Left lung (tissue), 14 donors: ENCODE measurements at places on chromosomes 1 and 21.

- peak; percentile 24 for DNase-seq
Observed at GRCh38 chr1:39255222-39255621, 50.7 kb downstream of the MACF1 start.

- peak; percentile 91 for DNase-seq
Observed at GRCh38 chr21:45294509-45295291, 7.0 kb upstream of the POFUT2 start.

GRCh38 chr1:33420870-33421775 lies 9.8 kb downstream of the PHC2 start:
- DNase-seq = no peak

DNA sequence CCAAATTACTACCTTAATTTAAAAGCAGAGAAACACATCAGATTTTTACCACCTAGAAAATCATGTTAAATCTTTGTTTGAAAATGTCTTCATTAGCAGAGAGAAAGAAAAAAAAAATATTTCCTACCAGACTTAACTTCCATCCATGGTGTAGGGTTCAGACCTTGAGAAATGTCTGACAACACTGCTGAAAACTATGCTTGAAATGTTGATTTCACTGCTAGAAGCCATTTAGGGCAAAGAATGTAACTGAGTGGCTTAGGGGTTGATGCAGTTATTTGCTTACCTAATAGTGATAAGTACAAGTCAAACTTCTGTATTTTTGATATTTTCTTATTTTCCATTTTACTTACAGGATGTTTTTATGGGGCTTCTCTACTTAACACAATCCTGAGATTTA lies 495.6 kb upstream of the NEGR1 start:
- DNase-seq = no peak

- DNase-seq = peak; percentile 70
Observed at GRCh38 chr1:112674986-112675727, 698 bp downstream of the MOV10 start.

GRCh38 chr1:47679301-47679791 lies 241.5 kb downstream of the FOXD2 start:
- no peak for DNase-seq

GRCh38 chr1:46492871-46493270 lies 3.2 kb downstream of the DMBX1 start:
- DNase-seq = no peak

GRCh38 chr1:183567584-183567983 lies 22.7 kb downstream of the NCF2 start:
- DNase-seq = peak; percentile 91

DNA sequence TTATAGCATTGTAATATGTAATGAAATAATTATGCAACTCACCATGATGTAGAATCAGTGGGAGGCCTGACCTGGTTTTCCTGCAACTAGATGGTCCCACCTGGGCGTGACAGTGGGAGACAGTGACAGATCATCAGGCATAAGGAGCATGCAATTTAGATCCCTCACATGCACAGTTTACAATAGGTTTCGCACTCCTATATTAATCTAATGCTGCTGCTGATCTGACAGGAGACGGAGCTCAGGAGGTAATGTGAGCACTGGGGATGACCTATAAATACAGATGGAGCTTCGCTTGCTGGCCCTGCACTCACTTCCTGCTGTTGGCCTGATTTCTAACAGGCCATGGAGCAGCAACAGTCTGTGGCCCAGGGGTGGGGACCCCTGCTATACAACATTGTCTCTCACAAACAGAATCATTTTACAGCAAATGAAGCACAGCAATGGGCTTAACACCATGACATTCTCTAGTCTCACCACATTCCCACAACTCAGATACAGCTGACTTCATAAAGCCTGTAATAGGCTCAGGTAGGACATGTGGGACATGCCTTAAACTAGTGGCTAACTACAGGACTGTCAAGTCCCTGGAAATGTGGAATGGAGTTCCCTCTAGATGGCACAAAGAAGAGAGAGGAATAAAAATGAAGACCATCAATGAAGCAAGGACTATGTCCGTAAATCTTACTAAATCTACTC lies 40.7 kb upstream of the SLC5A9 start:
- DNase-seq = no peak

GRCh38 chr1:4108331-4108730 lies 208.3 kb upstream of the C1orf174 start:
- no peak for DNase-seq

- DNase-seq = no peak
Observed at GRCh38 chr1:100543640-100544039, 5.7 kb downstream of the GPR88 start.

- DNase-seq = no peak
Observed at GRCh38 chr1:91507328-91507727, 6.7 kb downstream of the CDC7 start.

DNA sequence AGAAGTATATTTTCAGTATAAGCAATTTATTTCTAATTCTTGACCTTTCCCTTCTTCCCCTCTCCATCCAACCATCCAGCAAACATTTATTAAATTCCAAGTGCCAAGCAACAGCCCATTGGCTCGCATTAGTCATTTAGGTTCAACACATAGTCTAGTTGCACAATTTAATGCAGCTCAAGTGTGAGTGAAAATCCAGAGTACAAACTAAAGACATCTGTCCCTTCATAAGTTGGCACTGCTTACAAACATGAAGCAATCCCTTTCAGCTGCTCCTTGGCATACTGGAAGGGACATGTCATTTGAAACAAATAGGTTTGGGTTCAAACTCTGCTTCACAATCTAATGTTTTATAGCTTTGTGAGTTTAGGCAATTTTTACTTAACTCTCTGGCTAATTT lies 10.7 kb downstream of the CASQ2 start:
- no peak for DNase-seq

DNA sequence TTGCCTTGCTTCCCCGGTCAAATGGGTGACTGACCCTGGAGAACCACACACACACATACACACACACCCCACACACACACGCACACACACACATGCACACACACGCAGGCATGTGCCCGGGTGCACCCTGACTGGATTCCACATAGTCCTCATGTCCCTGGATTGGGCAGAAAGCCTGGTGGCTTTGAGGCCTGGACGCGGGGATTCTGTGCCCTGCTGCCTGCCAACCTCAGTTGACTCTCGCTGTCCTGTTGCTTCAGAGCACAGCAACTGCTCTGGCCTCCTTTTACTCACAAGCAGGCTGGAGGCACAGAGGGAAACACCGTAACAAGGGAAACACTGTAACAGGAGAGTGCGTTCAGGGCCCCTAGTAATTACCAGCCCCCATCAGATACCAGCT lies 6.4 kb downstream of the RORC start:
- no peak for DNase-seq

- DNase-seq = no peak
Observed at GRCh38 chr1:20662110-20662475, 924 bp upstream of the DDOST start.

- peak; percentile 82 for DNase-seq
Observed at GRCh38 chr1:61337981-61338848, 255.9 kb downstream of the NFIA start.

DNA sequence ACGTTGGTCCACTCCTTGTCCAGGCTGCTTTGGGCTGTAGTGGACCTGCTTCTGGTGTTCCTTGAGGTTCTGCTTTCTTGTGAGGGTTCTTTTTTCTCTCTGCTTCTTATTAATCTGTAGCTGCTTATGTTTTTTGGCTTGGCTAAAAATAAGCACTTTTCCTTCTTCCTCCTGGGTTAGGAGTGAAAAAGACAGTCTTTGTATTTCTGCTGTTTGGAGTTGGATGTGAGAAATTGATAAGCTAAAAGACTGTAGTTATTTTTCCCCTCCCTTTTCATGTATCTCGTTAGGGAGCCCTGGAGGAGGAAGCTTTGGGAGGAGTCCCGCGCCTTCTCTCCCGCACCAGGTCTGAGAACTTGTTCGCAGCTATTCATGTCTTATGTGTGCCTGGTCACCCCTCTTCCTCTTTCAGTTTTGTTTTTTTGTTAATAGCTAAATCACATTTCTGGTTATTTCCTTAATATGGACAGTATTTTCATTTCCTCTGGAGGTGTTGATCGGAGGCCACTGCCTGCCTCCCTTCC lies 79.0 kb downstream of the GALNT2 start:
- no peak for DNase-seq

DNA sequence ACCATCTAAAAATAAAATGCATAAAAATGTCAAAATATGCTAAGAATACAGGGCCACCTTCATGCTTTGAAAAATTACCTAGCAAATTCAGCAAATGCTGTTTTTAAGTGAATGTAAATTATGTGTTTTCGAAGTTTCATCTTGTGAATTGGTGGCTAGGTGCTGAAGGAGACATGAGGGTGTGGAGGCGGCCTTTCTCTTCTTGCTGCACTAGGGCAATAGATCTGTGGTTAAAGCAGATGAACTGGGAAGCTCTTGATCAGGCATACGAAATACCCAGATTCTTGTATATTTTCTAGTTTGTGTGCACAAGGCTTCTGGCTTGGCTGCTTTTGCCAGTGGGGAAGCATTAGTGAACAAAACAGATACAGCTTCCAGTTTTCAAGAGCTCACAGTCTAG lies 224.5 kb downstream of the ST6GALNAC3 start:
- DNase-seq = no peak

DNA sequence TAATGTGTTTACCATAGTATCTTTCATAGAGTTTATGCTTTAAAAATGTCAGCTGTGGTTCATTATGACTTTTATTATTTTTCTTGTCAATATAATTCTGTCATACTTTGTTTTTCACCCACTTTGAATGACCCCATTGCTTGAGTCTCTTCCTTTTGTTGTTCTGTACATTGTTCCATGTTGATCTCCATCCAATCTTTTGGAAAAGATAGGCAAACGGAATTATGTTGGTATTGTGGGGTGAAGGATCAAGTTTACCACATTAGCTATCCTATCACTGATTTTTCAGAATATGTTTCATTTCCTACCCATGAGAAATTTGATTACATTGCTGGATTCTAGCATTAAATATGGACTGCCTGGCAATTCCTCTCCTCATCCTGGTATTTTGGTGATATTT lies 196.6 kb downstream of the NFIA start:
- DNase-seq = no peak

DNA sequence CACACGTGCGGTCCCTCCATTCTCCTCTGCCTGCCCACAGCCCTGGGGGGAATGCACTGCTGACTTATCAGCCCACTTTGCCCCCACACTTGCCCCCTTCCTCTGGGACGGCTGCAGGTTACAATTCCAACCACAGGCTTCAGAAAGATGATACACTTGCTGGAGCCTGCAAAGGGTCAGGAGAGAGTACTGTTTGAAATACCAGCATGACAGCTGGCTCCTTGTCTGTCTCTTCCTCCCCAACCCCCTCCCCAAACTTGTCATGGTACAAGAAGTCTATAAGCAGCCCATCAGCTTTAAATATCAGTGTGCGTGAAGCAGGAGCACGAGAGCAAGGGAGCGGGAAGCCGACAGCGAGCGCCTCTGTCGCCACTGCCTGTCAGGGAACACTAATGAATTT lies 62.4 kb downstream of the ERI3 start:
- DNase-seq = no peak

- no peak for DNase-seq
Observed at GRCh38 chr1:116330846-116331245, 42.2 kb upstream of the ATP1A1 start.

GRCh38 chr1:71154429-71154828 lies 73.6 kb upstream of the ZRANB2 start:
- no peak for DNase-seq

DNA sequence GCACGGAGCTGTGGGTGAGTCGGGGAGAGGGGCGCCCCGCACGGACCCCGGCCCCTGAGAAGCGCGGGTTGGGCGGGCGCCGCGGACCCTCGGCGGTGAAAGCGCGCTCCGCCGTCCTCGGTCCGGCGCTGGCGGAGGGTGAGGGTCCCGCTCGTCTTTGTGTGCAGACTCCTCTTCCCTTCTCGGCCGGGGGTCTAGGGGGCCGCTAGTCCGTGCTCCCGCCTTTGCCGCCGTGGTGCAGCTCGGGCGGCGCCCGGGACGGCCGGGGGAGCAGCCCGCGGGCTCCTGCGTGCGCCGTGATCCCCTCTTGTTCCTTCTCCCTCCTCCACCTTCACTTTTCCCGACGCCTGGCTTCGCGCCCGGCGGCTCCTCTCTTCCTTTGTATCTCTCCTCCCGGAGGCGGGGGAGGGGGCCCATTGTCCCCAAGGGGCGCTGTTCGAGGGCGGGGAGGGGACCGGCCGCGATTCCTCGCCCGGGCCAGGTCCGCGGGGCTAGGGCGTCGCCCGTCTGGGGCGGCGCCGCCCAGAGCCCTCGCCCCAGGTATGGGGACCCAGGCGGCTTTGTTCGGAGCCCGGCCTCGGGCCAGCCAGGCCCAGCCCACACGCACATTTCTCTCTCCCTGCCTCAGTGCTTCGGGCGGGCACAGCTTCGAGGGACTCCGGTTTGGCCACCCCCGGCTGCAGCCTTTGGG lies 519 bp downstream of the FNBP1L start:
- peak; percentile 46 for DNase-seq

- no peak for DNase-seq
Observed at GRCh38 chr1:184039126-184039525, 1.6 kb upstream of the COLGALT2 start.

- no peak for DNase-seq
Observed at GRCh38 chr1:201507360-201507675, 395 bp upstream of the CSRP1 start.

GRCh38 chr21:40732253-40733023 lies 114.5 kb downstream of the DSCAM start:
- DNase-seq = no peak
